ENCODE measurements at places on chromosomes 5 and 9.

DNA sequence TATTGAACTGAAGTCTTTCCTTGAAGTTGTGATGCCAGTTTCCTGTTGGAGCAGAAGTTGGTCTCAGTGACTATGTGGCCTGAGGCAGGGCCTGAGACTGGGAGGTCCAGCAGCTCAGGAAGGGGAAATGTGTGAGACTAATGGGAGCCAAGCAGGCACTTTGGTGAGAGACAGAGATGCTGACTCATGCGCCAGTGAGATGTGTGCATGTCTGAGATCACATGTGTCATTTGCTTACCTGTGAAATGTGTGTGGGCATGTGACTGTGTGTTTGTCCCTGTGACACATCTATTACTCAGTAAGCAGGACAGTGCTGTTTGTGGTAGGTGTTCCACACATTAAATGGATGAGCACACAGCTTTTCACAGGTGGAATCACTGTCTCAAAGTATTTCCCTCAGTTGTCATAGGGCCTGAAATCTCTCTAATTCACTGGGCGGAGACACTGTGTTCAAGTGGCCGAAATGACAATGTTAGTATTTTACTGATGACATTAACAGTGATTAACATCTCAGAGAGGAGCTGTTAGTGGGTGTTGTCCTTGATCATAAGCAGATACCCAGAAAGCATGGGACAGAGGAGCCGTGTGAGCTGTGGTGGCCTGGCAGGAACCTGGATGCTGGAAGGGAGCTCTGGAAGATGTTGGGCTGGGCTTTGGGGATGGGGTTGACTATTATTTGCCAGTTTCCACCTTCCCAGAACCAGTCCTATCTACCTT is 7.4 kb downstream of the NPR2 start:
- DNase-seq, result no peak

GRCh38 chr5:1174122-1174936 is 27.1 kb upstream of the SLC6A19 start:
- DNase-seq, result no peak

GRCh38 chr5:100595152-100595811 is 60.1 kb downstream of the FAM174A start:
- DNase-seq, result peak; percentile 85

DNA sequence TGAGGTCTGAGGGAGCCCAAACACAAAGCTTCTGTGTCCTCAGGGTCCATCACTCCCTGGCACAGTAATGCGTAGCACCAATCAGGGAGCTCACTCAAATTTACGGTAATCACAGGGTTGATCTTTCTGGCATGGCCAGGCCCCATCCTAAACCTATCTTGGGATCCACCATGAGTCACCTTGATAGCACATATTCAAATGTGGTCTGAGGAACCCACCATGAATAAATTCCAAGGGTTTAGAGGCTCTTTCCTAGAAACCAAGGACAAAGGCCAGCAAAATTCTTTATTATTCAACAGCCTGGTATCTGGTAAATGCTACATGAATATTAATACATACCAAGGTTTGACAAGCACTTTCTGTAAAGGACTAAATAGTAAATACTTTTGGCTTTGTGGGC is 254.5 kb downstream of the TLR4 start:
- no peak for DNase-seq

GRCh38 chr5:68661237-68661636 is 432.6 kb upstream of the SLC30A5 start:
- no peak for DNase-seq

GRCh38 chr9:72984226-72984947 is 31.5 kb upstream of the ALDH1A1 start:
- DNase-seq, result no peak

GRCh38 chr9:131693651-131694597 is 46.0 kb downstream of the RAPGEF1 start:
- DNase-seq, result no peak

- no peak for DNase-seq
These were observed 10.1 kb downstream of the ROR2 start for GRCh38 chr9:91939978-91940377.

DNA sequence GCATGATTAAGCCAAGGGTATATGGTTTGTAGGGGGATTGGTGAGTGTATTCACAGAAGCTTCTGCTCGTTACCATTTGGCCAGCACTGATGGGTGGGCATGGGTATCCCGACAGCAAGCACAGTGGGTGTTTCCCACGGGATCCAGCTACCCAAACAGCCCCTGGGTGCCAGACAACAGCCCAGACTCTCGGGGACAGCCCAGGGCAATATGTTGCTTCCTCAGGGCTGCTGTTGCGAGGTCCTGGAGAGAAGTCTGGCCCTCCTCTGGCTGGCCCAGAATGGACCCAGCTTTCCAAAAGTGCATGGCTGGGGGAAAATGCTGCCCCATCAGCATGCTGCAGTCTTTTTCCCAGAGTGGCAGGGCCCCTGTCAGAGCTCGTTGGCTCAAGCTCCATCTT is 247.0 kb downstream of the IRX1 start:
- DNase-seq, result no peak

DNA sequence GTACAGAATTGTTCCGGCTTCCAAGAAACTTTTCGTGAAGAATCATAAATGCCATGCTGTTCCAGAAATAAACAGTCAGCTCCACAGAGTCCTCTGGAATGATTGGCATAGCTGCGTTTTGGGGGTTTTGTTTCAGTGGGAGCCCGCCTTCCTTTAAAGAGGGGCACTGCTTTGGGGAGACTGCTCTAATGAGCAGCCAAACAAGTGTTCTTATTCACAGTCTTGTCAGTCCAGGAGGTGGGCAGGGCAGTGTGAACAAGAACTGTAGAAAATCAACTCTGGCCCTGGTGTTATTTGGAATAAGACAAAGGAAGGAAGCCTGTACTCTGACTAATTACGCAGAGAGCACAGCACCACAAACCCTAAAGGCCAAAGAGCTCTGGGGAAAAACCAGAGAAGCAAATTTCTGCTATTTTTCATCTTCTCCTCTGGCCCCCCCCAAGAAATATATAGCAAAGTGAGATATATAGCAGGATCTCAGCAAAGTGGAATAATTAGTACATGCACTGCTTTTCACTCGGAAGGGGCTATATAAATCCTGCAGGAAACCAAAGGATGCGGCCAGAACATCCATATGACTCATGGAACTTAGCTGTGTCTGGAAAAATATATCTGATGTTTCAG is 92.9 kb downstream of the GLDC start:
- DNase-seq, result no peak

GRCh38 chr5:132387640-132388117 is 18.2 kb downstream of the SLC22A5 start:
- peak; percentile 97 for DNase-seq

- DNase-seq, result no peak
These were observed 14.3 kb upstream of the JADE2 start for GRCh38 chr5:134510970-134511795.

GRCh38 chr5:132205385-132206125 is 22.1 kb downstream of the P4HA2 start:
- no peak for DNase-seq

DNA sequence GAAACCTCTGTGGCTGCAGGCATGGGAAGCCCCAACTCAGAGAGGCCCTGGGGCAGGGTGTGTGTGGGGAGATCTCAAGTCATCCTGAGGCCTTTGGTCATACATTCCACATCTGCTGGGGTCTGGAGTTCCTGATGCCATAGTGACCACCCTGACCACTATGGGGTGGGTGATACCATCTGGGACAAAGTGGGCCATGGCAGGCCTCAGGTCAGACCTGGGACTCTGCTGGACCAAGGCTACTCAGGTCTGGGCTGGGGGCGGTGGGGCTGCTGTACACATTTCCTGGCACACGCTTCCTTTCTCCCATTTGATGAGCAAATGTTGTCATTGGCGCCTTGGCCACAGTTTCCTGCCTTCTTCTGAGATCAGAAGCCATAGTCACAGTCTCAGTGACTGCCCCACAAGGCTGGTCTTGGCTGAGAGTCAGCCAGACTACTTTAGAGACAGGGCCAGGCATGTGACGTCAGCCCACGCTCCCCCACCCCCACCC is 15.1 kb upstream of the ACSL6 start:
- no peak for DNase-seq

DNA sequence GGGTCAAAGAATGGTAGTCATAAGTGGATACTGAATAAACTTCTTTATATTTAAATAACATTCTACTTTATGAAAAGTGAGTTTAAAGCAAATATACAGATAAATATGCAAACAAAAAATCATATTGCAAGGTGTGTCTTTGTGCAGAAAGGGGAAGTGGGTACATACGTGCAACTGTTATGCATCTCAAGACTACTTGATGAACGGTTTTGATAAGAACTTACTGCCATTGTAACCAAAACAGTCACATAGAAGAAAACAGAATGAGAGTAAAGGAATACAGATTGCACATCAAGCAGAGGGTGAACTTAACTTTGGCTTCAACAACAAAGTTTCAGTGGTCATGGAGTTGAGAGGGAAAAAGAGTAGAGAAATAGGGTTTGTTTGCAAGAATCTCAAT is 9.9 kb downstream of the CAMK4 start:
- DNase-seq, result no peak

- peak; percentile 59 for DNase-seq
These were observed 44.3 kb downstream of the SLC28A3 start for GRCh38 chr9:84296146-84296843.

GRCh38 chr5:170874017-170874416 is 12.2 kb downstream of the RANBP17 start:
- no peak for DNase-seq

DNA sequence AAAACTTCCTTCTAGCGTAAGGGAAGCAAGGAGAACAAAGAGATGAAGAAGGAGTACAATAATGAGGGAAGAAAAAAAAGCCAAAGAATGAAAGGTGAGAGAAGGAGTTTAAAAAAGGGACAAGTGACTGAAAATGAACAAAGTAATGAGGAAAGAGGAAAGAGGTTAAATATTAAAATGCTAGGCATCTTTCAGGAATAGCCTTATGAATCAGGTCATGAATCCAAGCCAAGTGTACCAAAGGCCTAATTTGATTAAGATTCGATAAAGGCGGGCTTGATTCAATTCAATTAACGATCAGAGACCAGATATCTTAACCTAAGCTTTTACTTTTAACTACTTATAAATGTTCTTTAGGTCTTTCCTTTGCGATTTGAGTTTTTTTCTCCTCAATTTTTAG is 141.8 kb upstream of the GNA14 start:
- no peak for DNase-seq

DNA sequence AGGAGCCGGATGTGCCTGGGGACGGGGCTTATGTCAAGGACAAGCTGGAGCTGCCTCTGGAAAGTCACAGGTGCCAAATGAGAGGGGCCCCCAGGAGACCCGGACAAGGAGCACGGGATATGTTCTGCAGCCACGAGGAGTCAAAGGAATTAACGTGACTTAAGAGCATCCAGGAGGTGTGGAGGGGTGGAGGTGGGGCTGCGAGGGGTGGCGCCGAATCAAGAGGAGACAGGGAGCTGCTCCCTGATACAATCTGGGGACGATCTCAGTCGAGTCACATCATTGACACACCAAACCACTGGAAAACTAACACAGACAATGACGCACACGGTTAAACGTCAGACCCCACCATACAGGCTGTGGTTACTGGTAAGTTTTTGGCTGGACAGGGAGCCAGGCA is 10.4 kb downstream of the CCDC127 start:
- DNase-seq, result no peak

GRCh38 chr5:21058289-21058688 is 1070.3 kb upstream of the CDH18 start:
- DNase-seq, result no peak

DNA sequence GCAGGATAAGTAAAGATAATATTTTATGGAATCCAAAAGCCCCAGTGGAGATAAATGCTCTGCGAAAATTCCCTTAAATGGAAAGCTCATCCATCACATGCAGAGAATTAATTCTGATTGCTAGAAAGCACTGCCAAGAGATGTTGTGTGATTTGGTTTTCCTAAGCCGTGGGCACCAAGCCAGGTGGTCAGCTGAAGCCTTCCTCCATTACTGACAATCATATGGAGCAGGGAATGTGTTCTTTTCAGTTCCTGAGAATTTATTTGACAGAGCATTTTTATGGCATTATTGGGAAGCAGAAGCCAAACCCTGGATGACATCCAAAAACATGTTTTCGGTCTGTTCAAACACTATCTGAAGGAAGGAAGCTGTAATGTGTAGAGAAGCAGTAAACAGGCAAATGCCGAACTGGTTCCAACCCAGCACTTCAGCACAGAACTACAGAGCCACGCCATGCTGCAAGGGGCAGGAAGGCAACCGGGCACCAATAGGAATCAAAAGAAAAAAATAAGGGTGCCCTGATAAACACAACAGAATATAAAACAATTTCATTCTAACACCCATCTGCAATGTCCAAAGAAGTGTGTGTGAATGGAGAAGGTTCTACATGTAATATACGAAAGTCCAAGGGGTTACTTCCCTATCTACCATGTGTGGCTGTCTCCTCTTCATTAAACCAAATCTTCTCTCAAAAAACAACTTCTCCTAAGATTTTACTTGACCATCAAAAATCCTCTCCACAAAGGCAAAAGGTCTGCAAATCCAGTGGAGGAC is 12.3 kb downstream of the ARSB start:
- no peak for DNase-seq

GRCh38 chr9:17165764-17166163 is 30.9 kb downstream of the CNTLN start:
- no peak for DNase-seq

DNA sequence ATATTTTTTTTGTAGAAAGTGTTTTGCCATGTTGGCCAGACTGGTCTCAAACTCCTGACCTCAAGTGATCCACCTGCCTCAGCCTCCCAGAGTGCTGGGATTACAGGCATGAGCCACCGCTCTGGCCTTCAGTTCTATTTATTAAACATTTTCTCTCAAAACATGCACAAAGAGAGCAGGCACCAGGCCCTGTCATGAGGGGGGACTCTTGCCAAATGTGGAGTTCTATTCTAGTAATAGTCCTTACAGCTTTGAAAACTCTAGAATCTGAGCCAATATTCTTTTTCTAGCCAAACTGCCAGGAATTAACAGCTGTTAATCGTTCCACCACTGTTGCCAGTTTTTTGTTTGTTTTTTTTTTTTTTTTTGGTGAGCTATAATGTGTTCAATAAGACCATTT is 124.6 kb downstream of the TARS1 start:
- no peak for DNase-seq

GRCh38 chr9:12735665-12736064 is 39.2 kb upstream of the LURAP1L start:
- DNase-seq, result no peak
